ENCODE measurements at places on chromosomes 7 and 10. TPM values are rescaled to one million over a fixed set of nuclear protein-coding genes. Genes with fewer than 3 reads are reported as not detected.

GRCh38 chr7:156950381-156950858, 908 bp downstream of the NOM1 start:
- DNase-seq, result peak; percentile 46
- peaks cover 19% of the 10 kb centered on the region for H3K4me1 ChIP-seq
- peak overlapping the region; percentile 53 for H3K27ac ChIP-seq
- peaks cover 11% of the 10 kb centered on the region for H3K27me3 ChIP-seq
- H3K4me3 ChIP-seq, result peak overlapping the region; percentile 91

GRCh38 chr7:41882745-41883420, 180.0 kb upstream of the INHBA start:
- H3K27ac ChIP-seq, result peak overlapping the region; percentile 15
- no peaks in the 10 kb centered on the region for H3K36me3 ChIP-seq
- H3K4me1 ChIP-seq, result peaks cover 72% of the 10 kb centered on the region
- DNase-seq, result no peak

- no peaks in the 10 kb centered on the region for H3K27me3 ChIP-seq
- H3K4me1 ChIP-seq, result 0 out of 2 replicates have a peak, but pooled peaks cover 5% of the 10 kb centered on the region
- H3K27ac ChIP-seq, result no peak overlapping the region
- no peaks in the 10 kb centered on the region for H3K36me3 ChIP-seq
- peak; percentile 61 for DNase-seq
Measured at GRCh38 chr7:2670720-2671391, 17.1 kb upstream of the AMZ1 start.

GRCh38 chr10:62186999-62187675, 81.5 kb downstream of the RTKN2 start:
- no peak overlapping the region for H3K4me3 ChIP-seq
- DNase-seq, result no peak
- H3K27me3 ChIP-seq, result no peaks in the 10 kb centered on the region
- H3K27ac ChIP-seq, result no peak overlapping the region
- no peaks in the 10 kb centered on the region for H3K4me1 ChIP-seq
- no peaks in the 10 kb centered on the region for H3K36me3 ChIP-seq

STEAP4 gene
- total RNA-seq, result not detected

GRCh38 chr10:79345241-79346011, 1.8 kb upstream of the PPIF start:
- no peaks in the 10 kb centered on the region for H3K27me3 ChIP-seq
- H3K4me3 ChIP-seq, result no peak overlapping the region
- peaks cover 29% of the 10 kb centered on the region for H3K4me1 ChIP-seq
- peak; percentile 39 for DNase-seq

RASA4 gene
- 19.4 TPM for total RNA-seq

DNA sequence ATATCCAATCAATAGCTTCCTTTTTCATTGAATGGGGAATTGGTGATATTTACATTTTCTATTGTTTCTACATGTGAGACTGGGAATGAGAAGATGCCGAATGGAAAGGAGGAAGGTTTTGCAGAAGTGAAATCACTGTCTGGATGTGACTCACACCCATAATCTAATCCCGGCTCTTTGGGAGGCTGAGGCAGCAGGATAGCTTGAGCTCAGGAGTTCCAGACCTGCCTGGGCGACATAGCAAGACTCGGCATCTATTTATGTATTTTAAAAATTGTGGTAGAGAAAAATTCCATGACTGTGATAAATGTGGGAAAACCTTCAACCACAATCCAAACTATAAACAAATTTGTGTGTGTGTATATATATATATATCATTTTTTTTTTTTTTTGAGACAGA, 10.9 kb upstream of the FIS1 start:
- H3K36me3 ChIP-seq, result peaks cover 6% of the 10 kb centered on the region
- no peak overlapping the region for H3K4me3 ChIP-seq
- peaks cover 14% of the 10 kb centered on the region for H3K27me3 ChIP-seq
- peaks cover 4% of the 10 kb centered on the region for H3K4me1 ChIP-seq

- no peaks in the 10 kb centered on the region for H3K36me3 ChIP-seq
- H3K27me3 ChIP-seq, result no peaks in the 10 kb centered on the region
- no peak overlapping the region for H3K27ac ChIP-seq
- no peak for DNase-seq
- H3K4me3 ChIP-seq, result no peak overlapping the region
Measured at GRCh38 chr7:18163091-18163490, 135.4 kb upstream of the PRPS1L1 start.

OR2A12 gene
- total RNA-seq, result not detected

- no peak for DNase-seq
- H3K27me3 ChIP-seq, result no peaks in the 10 kb centered on the region
Measured at GRCh38 chr7:47581438-47581803, 490 bp downstream of the TNS3 start.

DNA sequence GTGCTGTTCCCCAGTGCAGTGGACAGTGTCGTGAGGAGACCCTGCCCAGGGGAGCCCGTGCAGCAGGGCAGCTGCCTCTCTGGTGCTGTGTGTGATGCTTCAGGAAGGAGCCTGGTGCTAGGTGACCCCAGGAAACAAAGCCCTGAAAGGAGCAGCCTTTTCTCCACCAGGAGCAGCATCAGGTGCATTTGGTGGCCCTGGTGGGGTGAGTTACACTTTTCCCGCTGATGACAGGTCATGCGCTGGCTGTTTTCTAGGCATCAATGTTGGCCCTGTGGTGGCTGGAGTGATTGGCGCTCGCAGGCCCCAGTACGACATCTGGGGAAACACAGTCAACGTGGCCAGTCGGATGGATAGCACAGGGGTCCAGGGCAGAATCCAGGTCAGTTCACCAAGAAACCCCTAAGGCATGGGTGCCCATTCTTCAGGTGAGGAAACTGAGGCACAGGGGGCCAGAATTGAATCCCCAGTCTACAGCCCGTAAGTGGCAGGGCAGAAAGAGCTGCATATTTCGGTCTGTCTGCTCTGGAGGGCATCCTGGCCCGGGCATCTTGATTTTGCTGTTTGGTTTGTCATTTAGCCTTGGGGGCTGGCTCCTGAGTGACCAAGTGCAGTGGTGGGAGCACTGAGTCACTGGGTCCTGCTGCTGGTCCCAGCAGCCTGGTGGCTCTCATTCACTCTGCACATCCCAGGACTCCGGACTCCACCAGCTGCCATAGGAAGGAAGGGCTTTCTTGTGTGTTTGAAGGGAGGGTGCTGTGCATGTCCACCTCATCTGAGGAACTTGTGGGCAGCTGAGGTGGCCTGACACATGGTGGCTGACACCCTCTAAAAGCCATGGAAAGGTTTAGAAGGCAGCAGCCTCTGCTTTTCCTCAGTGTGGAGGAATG, 136.3 kb downstream of the ADCY1 start:
- no peaks in the 10 kb centered on the region for H3K36me3 ChIP-seq
- no peaks in the 10 kb centered on the region for H3K4me1 ChIP-seq
- H3K27ac ChIP-seq, result no peak overlapping the region
- no peak overlapping the region for H3K4me3 ChIP-seq
- DNase-seq, result peak; percentile 31
- H3K27me3 ChIP-seq, result peaks cover 6% of the 10 kb centered on the region

GRCh38 chr7:150567169-150567568, at the start of gene GIMAP4:
GIMAP4 (plus strand) TSS chr7:150567390; CDS start chr7:150569902, 2,512 bp downstream.
- no peaks in the 10 kb centered on the region for H3K36me3 ChIP-seq
- H3K4me1 ChIP-seq, result no peaks in the 10 kb centered on the region
- H3K27ac ChIP-seq, result no peak within 1 kb of the TSS
- no peaks in the 10 kb centered on the region for H3K27me3 ChIP-seq

CTNNA3 gene
- 0.18 TPM for total RNA-seq

DNA sequence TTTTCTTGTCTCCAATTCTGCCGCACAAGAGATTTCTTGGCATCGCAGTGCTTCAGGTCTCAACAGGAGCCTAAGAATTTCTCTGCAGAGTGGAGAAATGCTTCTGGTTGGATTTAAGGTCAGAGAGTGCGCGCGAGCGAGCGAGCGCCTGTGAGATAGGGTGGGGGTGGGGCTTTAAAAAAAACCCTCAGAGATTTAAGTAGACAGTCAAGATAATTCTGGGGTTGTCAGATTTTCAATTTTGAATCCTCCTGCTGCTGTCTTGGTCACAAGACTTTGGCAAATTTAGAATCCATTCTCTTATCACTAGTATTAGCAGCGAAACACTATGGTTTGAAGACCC, 49.7 kb downstream of the CPEB3 start:
- H3K27me3 ChIP-seq, result no peaks in the 10 kb centered on the region
- no peak for DNase-seq
- H3K4me3 ChIP-seq, result peak overlapping the region; percentile 44
- no peaks in the 10 kb centered on the region for H3K36me3 ChIP-seq
- no peak overlapping the region for H3K27ac ChIP-seq
- peaks cover 14% of the 10 kb centered on the region for H3K4me1 ChIP-seq

DNA sequence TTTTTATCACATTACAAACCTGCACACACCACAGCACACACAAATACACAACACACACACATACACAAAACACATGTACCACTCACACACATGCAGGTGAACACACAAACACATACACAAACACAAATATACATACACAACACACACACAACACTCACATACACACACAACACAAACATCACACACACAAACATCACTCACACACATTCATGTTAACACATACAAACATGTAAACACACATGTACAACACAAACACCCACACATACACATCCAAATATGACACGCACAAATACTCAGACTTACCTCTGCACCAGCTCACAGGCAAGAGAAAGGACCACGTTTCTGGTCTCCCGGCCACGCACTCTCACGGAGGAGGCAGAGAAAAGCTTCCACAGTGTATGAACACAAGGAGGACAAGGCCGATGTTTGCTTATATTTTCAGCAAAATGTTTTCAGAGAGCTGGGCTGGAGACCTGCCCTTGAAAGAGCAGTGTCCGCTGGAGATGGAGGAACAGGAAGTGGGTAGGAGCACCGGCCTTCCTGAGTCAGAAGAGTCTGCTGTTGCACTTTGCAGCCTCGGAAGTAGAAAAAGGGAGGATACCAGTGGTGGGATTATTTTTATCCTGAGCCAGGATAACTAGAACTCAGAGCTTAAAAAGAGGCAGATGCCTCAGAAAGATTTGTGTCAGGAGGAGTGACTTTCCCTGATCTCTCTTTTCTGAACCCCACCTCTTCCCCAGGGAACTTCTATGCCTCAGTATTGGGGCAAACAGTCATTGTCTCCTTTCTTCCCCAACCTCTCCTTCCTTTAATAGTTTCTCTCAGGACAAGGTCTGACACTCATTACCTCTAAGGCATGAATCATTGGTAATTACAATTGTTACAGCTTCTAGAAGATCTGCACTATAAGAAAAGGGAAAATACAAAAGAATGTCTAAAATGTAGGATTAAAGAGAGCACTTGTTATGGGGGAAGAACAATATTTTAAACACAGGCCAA, at the start of gene GIMAP6:
TSS of gene GIMAP6 (minus strand) at position 520 of the 999 bp plus-strand sequence. CDS start 2,243 bp downstream, outside the sequence.
- H3K4me1 ChIP-seq, result no peaks in the 10 kb centered on the region
- no peak within 1 kb of the TSS for H3K27ac ChIP-seq
- H3K27me3 ChIP-seq, result no peaks in the 10 kb centered on the region
- no peak within 1 kb of the TSS for H3K4me3 ChIP-seq
- no peaks in the 10 kb centered on the region for H3K36me3 ChIP-seq

ZKSCAN5 gene
- total RNA-seq, result 10.2 TPM

- H3K36me3 ChIP-seq, result no peaks in the 10 kb centered on the region
- H3K27ac ChIP-seq, result no peak overlapping the region
- H3K4me1 ChIP-seq, result no peaks in the 10 kb centered on the region
- DNase-seq, result no peak
- no peak overlapping the region for H3K4me3 ChIP-seq
Measured at GRCh38 chr7:56175771-56176170, 59.6 kb upstream of the NUPR2 start.

- no peaks in the 10 kb centered on the region for H3K36me3 ChIP-seq
- H3K27ac ChIP-seq, result no peak overlapping the region
- no peak for DNase-seq
- no peak overlapping the region for H3K4me3 ChIP-seq
- H3K27me3 ChIP-seq, result peaks cover 63% of the 10 kb centered on the region
- 0 out of 2 replicates have a peak, but pooled peaks cover 5% of the 10 kb centered on the region for H3K4me1 ChIP-seq
Measured at GRCh38 chr10:100670828-100671479, 74.4 kb upstream of the PAX2 start.

SPDYE2B gene
- not detected for total RNA-seq

DNA sequence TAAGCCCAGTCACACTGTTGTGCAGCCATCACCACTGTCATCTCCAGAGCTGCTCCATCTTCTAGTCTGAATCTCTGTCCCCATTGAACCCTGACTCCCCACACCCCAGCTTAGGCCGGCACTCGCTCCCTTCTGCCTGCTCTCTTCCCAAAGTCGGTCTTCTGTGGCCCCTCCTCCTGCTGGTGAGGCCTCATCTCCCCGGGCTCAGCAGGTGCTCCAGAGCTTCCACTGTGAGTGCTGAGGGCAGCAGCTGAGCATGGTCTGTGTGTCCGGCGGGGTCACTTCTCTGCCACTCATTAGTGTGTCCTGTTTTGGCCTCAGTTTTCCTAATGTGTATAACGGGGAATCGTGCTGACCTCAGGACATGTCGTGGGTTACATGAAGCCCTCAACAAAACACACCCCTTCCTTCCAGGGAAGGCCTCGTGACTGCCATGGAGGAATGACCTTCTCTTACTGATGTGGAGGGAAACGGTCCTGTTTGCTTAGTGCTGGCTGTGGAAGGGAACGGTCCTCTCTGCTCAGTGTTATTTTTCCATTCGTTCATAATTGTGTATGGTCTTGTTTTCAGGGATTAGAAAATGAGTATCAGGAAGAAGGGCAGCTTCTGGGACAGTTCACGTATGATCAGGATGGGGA, 4.3 kb upstream of the GET4 start:
- no peaks in the 10 kb centered on the region for H3K27me3 ChIP-seq
- H3K36me3 ChIP-seq, result peaks cover 69% of the 10 kb centered on the region
- DNase-seq, result no peak
- peaks cover 6% of the 10 kb centered on the region for H3K4me1 ChIP-seq
- H3K27ac ChIP-seq, result no peak overlapping the region

- no peaks in the 10 kb centered on the region for H3K36me3 ChIP-seq
- H3K27ac ChIP-seq, result no peak overlapping the region
- no peaks in the 10 kb centered on the region for H3K27me3 ChIP-seq
Measured at GRCh38 chr10:61159253-61159652, 215.3 kb upstream of the RHOBTB1 start.

PNLIP gene
- total RNA-seq, result not detected

- H3K27me3 ChIP-seq, result no peaks in the 10 kb centered on the region
- no peak overlapping the region for H3K27ac ChIP-seq
- DNase-seq, result no peak
Measured at GRCh38 chr7:93008833-93009232, 108.9 kb downstream of the SAMD9 start.

DNA sequence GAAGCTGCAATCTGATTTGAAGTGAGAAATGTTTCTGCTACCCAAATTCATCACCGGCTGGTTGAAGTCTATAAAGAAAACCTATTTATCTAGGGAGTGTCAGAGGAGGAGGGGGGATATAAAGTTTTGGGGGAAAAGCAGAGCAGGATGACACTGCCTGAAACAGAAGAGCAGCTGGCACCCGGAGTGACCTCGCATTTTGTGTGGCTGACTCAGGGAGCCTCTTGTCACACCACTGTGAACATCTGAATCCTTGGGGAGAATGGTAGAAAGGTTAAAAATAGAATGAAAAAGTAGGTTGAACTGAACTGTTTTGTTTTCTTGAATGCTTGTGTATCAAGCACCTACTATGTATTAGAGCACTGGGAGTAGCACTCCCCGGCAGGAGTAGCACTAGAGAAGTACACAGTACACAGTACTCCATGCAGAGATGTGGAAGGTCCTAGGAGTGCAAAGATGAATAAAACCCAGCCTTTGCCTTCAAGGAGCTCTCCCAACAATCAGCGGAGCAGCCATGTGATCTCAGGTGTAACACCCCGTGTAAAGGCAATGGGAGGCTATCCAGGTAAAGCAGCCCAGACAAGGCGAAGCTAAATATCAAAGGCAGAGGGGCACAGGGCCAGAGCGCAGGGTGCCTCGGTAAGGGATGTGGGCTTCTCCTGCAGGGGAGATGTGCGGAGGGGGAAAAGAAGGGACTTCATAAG, 13.5 kb downstream of the CRTAC1 start:
- no peak overlapping the region for H3K27ac ChIP-seq
- H3K4me1 ChIP-seq, result no peaks in the 10 kb centered on the region
- H3K27me3 ChIP-seq, result peaks cover 4% of the 10 kb centered on the region
- no peak overlapping the region for H3K4me3 ChIP-seq

- no peak overlapping the region for H3K4me3 ChIP-seq
- H3K4me1 ChIP-seq, result no peaks in the 10 kb centered on the region
- DNase-seq, result no peak
- H3K27me3 ChIP-seq, result no peaks in the 10 kb centered on the region
Measured at GRCh38 chr7:107312418-107312817, 143.6 kb downstream of the HBP1 start.
